ENCODE measurements at places on chromosomes 3 and 15.

- no peak for DNase-seq
These were observed 10.0 kb upstream of the SLC22A13 start for GRCh38 chr3:38255627-38256026.

DNA sequence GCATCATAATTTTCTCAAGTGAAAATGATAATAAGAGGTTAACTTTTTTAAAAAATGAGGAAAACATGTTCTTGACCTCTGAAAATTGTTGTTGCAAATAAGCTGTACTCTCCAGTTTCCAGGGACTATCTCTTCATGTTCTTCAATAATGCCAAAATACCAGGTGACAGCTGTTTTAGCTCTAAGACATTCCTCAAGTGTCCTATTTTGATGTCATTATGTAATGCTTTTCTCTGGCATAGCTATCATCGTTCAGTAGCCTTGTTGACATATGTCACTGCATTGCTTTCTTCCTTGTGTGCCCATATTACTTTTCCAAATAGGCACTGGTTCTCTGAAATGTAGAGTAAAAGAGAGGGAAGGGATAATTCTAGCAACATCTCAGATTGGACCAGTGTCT, 5.7 kb upstream of the FILIP1L start:
- no peak for DNase-seq

DNA sequence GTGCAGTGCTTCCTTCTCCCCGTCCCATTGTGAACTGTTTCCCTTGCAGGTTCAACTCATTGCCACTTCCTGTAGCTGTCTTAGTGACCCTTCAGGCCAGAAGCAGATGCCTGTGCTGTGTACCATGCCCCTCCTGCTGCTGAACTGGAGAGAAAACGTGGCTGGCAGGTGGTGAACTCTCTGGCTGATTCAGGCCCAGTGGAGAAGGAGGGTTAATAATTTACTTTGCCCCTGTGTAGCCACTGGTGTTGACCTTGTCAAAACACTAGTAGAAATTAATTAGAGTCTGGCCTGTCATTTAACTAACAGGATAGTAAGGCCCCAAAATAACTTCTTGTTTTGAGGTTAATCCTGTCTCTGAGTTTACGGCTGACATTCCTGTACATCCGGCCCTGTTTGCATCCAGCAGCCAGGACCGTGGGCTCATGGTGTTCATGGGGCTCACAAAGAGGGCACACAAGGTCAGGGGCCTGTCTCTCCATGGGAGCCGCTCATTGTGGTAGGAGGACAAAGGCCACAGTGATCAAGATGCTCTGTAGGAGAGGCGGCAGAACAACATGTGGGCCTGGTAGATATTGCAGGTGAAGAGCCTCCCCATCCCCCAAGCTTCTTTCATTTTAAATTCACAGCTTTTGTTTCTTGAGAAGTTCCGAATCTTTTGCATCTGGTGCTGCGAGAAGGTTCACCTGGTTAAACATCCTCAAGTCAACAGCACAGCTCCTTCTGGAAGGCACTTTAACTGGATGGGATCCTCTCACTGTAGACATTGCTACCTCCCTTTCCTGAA, 101.6 kb downstream of the CGNL1 start:
- no peak for DNase-seq

- no peak for DNase-seq
These were observed 187.7 kb downstream of the ROBO2 start for GRCh38 chr3:77227567-77227966.

GRCh38 chr3:72312339-72312738, 527.4 kb upstream of the PROK2 start:
- no peak for DNase-seq

DNA sequence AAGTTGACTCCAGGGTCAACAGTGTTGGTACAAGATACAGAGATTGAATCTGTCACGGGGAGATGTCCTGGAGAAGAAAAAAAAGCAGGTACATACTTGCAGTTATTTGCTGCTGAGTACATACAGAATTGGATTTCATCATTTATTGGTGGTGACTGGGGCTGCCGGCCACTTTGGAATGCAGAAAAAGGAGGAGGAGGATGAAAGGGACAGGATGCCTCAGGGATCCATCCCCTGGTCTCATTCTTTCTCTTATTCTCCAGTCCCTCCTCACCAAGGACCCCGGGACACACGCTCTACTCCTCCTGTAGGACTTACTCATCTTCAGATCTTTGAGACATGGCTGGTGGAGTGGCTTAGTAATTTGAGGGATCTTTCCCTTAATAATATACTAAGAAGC, 30.0 kb upstream of the MEIS2 start:
- DNase-seq: no peak

GRCh38 chr15:63672369-63672768, 75.2 kb downstream of the FBXL22 start:
- no peak for DNase-seq

DNA sequence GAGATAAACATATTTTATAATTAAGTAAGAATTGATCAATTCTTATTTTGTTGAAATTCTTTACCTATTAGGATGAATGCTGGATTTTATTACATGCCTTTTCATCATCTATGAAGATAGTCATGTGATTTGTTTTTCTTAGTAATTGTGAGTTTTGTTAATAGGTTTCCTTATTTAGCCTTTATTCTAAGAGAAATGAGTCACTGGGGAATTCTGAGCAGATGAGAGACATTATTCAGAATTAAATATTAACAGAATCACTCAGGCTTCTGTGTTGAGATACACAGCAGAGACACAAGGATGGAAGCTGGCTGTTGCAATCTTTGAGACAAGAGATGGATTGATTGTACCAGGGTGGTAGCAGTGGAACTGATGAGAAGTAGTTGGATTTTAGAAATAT, 7.4 kb upstream of the ANO10 start:
- DNase-seq: no peak

GRCh38 chr15:90817117-90818057, 51.0 kb upstream of the FURIN start:
- no peak for DNase-seq
